ENCODE measurements at places on chromosomes 12 and 14. TPM values are rescaled to one million over a fixed set of nuclear protein-coding genes. Genes with fewer than 3 reads are reported as not detected.

CEBPE gene
- total RNA-seq: 0.43 TPM

DNA sequence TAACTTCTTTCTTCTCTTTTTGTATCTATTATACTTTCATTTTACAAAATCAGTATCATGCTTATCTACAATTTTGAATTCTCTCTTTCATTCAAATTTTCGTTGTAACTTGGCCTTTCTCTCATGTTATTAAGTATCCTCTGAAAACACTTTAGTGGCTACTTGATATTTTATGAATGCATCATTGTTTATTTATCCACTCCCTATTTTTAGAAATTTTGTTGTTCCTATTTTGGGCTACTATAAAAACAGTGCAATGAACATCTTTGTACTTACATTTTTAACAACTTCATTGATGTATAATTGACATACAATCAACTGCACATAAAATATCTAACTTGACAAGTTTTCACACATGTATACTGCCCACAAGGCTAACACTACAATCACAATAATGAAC, 44.0 kb upstream of the AMIGO2 start:
- H3K4me1 ChIP-seq: peaks cover 41% of the 10 kb centered on the region
- H3K27ac ChIP-seq: no peak overlapping the region
- DNase-seq: no peak
- peaks cover 3% of the 10 kb centered on the region for H3K36me3 ChIP-seq
- H3K4me3 ChIP-seq: no peak overlapping the region

VDR gene
- 56.4 TPM for total RNA-seq

RNF212B gene
- total RNA-seq: not detected

GRCh38 chr14:100241279-100241678, 2.3 kb downstream of the YY1 start:
- peak overlapping the region; percentile 86 for H3K4me3 ChIP-seq
- H3K27ac ChIP-seq: peak overlapping the region; percentile 87
- no peak for DNase-seq

GRCh38 chr14:52304248-52304904, 9.7 kb upstream of the PTGER2 start:
- DNase-seq: no peak
- H3K36me3 ChIP-seq: no peaks in the 10 kb centered on the region
- H3K27me3 ChIP-seq: no peaks in the 10 kb centered on the region
- no peak overlapping the region for H3K27ac ChIP-seq

DNA sequence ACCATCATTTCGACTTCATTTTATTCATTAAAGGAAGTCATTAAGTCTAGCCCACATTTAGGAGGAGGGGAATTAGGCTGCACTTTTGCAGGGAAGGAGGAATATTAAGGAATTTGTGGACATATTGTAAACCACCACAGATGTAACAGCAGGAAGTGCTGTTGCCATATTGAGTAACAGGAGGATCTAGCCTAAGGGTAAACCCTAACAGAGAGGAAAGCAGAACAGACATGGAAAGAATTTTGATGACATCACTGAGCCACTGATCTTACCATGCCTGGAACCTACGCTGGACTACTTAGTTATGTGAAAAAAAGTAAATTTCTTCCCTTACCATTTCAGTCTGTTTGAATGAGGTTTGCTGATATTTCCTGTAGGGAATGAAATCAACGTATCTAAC, 100.7 kb upstream of the ATF7IP start:
- no peaks in the 10 kb centered on the region for H3K27me3 ChIP-seq
- no peak overlapping the region for H3K4me3 ChIP-seq
- no peak for DNase-seq
- peaks cover 26% of the 10 kb centered on the region for H3K4me1 ChIP-seq
- H3K27ac ChIP-seq: no peak overlapping the region
